Activated CD8-positive, alpha-beta T cell treated with anti-CD3 and anti-CD28 coated beads, Interleukin-2, amount 10 ng/mL, durations not matched to agents 7 days and 5 days (primary cell): ENCODE measurements at places on chromosomes 4 and X. TPM values are rescaled to one million over a fixed set of nuclear protein-coding genes. Genes with fewer than 3 reads are reported as not detected.

Gene TSR2
- total RNA-seq: 31.4 TPM

DNA sequence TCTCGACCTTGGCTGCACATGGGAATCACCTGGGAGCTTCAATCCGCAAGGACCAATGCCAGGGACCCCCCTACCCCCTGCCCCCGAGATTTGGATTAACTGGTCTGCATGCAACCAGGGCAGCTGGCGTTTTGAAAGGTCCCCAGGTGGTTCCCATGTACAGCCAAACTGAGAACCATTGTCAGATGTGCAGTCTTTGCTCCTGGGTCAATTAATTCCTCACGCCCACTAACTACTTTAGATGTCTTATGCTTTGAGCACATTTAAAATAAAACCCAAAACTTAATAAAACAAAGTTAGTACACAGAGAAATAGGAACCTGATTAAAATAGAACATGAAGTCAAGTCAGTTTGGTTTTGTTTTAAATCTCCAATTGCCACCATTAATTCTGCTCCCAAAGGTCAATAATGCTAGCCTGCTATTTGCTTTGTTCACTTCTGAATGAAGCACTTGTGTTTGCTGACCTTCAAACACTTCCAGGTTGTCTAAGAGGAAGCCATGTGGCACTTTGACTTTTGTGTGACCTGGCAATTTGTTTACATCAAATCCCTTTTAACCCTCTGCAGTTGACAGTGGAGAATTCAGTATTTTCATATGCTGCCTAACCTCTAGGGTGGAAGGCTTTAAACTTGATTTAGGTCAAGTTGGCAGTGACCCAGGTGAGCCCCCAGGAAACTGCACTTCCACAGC, 27.2 kb upstream of the TMSB4X start:
- no peak for DNase-seq

DNA sequence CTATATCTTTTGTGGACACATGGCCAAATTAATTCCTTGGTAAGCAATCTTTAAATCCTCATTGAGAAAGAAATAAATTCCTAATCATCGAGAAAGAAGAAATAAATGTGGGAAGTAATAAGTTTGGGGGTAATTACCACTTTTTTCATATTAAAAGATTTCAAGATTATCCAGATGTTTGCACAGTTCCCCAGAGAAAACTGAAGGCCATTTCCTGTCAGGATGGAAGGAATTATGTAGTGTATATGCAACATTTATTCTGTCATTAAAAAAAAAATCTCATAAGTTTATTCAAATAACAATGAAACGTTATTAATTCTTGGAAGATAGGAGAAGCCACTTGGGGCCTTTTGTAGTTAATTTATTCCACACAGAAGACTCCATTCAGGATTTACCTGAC, 385.6 kb upstream of the NR3C2 start:
- DNase-seq: no peak

Gene GSTCD
- 15.3 TPM for total RNA-seq

- DNase-seq: no peak
Observed at GRCh38 chr4:152620915-152621314, 58.9 kb downstream of the TMEM154 start.

DNA sequence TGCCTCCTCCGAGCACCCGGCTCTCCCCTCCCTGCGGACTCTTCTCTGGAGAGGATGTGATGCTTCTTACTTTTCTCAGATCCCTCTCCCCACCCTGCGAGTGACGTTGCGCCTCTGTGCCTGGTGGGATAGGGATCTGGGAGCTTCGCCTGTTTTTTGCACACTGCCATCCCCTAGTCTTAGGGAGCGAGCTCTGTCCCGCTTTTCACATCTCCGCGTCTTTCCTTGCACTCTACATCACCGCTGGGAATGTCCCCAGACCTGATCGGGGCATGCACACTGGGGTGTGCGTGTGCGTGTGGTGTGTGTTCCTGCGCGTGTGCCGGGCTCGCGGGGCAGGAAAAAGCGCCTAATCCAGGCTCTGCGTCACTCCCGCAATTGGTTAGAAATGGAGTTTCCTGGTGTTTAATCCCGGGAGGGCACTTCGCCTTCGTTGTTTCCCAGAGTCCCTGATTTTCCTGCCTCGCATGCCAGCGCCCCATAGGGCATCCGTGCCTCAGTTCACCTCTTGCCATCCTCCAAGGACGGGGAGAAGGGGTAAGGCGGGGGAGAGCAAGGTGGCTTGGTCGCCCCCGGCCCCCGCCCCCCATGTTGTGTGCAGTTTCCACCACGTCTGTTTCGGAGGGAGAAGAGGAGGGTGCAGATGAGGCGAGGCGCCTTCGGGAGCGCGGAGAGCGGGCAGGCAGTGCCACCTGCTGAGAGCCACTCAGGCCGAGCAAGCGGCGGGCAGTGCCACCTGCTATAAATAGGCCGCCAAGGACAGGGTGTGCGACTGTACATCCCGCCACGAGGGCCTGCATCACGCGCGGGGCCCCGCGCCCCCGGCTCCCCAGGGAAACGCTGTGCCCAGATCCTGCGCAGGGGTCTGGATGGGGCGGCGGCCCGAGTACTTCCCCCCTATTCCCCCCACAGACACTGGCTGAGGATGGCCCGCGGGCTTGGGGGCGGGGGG, 759 bp upstream of the TBC1D1 start:
- peak; percentile 41 for DNase-seq
